EL (cell line): ENCODE measurements at places on chromosomes 7 and 10.
A peak's percentile ranks its signal among the peaks of the same experiment; 100 is the strongest.

- no peak for DNase-seq
These were observed 228.7 kb upstream of the PLXNA4 start for GRCh38 chr7:132804849-132805485.

GRCh38 chr7:25886387-25887240, 265.4 kb upstream of the NFE2L3 start:
- no peak for DNase-seq

DNA sequence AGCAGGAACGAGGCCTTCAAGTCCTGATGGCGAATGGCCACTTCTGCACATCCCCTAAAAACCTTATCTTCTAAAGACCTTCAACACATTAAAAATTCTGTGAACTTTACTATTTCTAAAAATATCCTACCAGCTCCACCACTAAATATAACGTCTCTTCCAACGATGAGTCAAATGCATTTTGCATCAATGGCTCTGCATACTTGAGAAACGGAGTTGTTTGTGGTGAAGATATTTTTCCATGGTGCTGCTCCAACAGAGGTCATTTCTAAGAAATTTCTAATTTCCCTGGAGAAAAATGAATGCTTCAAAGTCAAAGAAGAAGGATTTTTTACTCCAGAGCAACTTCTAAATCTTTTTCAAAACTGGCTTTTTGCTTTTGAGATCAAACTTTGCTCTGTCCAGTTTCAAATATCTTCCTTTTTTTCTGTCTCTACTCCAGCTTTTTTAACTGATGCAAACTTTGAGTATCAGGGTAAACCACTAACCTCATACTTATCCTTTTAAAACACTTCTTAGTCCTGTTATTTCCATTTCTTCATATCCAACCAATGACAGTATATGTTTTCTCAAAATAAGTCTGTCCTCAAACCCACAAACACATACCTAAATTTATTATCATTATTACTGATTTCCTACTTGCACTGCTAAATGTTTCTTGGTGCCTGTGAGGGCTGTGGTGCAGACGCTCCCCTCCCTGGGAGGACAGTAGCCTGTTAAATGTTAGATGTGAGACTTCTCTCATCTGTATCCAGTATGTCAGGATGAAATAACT, 258.1 kb downstream of the KLF6 start:
- DNase-seq = peak; percentile 57

DNA sequence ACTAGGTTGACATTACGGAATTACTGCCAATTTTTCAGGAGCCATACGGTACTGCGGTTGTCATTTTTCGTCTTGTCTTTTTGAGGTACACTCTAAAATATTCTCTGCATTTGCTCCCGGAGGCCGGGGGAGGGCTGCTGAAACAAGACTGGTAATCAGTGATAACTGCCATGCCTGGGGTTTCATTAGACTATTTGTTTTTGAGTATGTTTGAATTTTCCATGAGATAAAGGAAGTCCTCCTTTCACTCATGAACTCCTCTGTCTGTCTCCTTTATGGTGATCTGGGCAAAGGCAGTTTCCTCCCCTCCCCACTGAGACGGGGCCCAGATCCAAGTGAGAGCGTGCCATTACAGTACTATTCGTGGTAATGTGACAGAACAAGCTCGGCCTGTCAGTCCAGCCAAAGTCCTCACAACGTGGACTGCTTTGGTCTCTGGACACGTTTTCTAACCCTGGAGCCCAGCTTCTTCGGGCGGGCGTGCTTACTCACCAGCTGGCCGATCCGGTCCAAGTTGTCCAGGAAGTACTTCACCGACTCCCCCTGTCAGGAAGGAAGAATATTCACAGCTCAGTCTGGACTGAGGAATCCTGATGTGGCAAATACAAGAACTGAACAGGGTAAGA, 45.1 kb downstream of the AMZ1 start:
- peak; percentile 41 for DNase-seq

GRCh38 chr7:150466477-150466876, 16.0 kb downstream of the GIMAP8 start:
- DNase-seq = no peak

GRCh38 chr7:85095806-85096205, 91.0 kb downstream of the SEMA3D start:
- no peak for DNase-seq

GRCh38 chr7:81839708-81840369, 70.0 kb upstream of the HGF start:
- no peak for DNase-seq

DNA sequence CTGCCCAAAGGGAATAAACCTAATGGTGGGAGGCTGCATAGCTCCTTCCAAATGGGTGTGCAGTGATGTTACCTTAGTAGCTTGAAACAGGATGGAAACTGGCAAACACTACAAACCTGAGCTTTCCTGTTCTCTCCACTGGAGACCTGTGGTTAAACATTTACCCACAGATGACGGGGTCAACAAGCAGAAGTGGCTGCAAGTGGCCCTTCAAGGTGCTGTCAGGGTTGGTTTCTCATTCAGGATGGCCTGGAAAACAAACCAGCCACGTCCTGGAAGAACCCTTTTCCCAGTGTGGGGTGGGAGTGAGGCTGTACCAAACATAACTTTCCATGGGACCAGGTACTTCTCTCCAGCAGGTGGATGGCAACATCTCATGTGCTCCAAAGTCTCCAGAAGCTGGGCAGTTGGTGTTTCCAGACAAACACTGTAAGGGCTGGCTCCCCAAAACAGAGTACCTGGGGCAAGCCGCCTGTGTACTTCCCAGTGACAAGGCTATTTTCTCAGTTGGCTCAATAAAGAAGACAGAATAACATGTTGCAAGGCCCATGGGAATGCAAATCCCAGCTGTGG, 67.5 kb downstream of the DNAJB9 start:
- no peak for DNase-seq

DNA sequence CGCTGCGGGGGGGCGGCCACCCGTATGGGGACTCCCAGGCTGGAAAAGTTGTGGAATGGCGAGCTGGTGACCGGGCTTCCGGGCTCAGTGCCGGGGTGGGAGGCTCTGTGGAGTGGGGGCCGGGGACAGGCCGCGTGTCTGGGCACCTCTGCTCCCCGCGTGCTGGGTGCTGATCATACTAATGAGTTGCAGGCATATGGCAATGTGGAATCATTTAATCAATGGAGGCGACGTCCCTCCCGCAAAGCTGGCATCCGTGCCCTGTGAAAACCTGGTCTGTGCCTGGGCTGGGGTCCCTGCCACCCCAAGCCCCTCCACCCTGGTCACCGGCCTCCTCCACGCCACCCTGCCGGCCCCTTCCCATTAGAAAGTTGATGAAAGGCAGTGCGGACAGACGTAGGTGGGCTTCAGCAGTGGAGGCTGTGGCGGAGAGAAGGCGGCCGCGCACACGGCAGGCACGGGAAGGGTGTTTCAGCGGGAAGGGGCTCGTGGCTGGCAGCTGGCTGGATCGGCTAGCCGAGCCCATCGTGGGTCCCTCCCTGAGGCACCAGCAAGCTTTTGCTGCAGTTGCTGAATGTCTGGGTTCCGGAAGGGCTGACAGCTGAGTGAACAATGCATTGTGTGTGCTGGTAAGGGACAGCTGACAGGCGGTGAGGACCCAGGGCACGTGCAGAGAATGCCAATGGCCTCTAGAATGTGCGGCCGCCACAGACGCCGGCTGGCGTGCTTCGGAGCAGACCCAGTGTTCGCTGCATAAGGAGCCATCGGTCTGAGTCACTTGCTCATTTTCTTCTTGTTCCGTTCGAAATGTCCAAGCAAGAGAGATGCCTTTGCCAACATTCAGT, 1.5 kb downstream of the ADGRA1 start:
- DNase-seq = no peak

GRCh38 chr7:47884675-47885074, 63.6 kb downstream of the PKD1L1 start:
- no peak for DNase-seq
